ENCODE measurements at places on chromosomes 12 and 14.

GRCh38 chr12:52480073-52480472, 6.5 kb upstream of the KRT6C start:
- ATAC-seq = no peak

GRCh38 chr14:105021656-105022275, 883 bp upstream of the CDCA4 start:
- peak; percentile 2 for ATAC-seq

DNA sequence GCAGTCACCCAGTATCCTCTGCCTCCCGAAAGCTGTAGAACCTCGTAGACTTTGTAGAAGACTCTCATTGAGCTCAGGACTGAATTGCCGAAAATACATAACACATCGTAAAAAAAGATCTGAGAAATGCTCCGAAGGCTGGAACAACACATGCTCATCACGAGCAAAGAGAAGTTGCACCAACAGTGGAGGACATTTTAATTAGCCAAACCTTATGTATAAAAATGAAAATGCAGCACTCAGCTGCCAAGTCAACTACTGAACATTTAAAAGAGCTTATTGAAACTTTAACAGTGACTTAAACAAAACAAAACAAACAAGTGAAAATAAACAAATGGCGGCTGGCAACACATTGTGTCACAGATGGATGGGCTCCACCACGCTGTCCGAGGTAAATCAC, 519.9 kb downstream of the TMEM132D start:
- no peak for ATAC-seq

- no peak for ATAC-seq
These were observed 3.8 kb downstream of the LRP1 start for GRCh38 chr12:57131896-57132744.

- ATAC-seq = no peak
These were observed 10.7 kb downstream of the TTC5 start for GRCh38 chr14:20295067-20295466.

- ATAC-seq = no peak
These were observed 5.6 kb upstream of the SYNJ2BP start for GRCh38 chr14:70422538-70422937.

- no peak for ATAC-seq
These were observed 72.9 kb downstream of the ASCL4 start for GRCh38 chr12:107847430-107847829.

DNA sequence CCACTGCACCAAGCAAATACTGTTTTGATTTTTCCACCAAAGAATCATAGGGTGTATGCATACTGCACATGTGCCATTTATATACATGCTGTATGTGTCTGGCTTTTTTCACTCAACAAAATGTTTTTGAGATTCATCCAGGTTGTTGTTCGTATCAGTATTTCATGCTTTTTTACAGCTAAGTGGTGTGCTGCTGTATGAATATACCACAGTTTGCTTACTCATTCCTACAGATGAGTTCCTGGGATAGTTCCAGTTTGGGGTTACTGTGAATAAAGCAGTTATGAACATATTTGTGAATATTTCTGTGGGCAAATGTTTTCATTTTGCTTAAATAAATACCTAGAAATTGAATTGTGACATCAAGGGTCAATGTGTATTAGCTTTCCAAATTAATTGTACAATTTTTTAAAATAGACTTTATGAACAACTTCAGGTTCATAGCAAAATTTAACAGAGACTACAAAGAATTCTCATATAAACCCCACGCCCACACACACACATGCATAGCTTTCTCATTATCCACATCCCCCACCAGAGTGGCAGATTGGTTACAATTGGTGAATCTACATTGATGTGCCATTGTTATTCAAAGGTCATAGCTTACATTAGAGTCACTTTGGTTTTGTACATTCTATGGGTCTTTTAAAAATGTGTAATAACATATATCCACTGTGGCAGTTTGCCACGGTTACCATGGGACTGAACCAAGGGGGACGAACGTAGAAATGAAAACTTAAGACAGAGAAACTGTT, 6.9 kb upstream of the KRT6A start:
- ATAC-seq = no peak

DNA sequence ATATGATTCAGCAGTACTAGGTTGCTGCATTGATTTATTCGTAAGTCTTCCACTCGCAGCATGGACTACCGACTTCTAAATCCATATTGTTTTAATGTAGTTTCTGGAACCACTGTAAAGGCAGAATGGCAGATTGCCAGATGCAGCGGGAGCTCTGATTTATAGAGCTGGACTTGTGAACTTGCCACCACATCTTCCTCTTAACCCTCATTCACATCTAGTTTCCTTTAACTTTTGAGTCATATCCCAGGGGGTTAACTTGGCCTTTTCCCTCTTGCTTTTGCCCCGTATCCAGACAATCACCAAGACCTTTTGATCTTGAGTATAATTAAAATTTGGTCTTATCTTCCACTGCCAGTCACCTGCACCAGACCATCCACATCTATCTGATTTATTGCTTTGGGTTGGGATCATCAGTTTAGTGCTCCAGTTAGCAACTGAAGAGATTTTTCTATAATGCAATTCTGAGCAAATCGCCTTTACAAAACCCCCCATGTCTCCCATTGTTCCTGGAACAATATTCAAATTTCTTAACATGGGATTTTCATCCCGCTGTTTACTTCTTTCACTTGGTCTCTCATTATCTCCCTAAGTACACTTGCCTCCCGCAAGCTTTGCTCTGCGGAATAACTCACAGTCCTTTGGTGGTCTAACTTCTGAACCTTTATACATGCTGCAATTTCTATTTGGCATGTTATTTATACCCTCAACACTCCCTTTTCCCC, 130.5 kb downstream of the ACSS3 start:
- no peak for ATAC-seq

DNA sequence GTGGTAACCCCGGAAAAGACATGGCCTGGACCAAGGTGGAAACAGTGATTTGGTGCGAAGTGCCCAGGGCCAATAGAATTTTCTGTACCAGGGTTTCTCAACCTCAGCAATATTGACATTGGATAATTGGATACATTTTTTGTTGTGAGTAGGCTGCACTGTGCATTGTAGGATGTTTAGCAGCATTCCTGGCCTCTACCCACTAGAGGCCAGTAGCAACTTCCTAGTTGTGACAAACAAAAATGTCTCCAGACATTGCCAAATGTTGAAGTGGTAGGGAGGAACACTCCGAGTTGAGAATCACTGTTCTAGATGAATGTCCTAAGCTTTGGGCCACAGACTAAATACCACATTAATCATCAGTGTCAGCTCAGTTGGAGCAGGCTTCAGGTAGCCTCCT, 6.2 kb upstream of the CGRRF1 start:
- ATAC-seq = peak; percentile 36

DNA sequence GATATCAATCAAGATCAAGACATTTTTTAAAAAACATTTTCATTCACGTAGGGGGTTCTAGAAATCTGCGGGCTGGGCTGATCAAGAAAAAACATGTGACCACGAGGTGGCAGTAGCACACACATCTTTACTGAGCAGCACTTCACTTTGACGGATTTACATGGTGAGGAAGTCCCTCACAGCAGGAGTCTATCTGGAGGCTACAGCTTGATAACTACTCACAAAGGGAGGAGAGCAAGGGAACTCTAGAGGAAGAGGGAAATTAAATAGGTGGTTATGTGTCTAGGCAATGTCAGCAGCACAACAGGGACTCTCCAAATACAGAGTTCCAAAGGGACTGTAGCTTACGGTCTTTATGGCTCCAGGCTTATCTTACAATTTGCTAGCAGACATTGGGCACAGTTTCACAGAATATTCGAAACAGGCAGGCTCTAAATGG, 248.1 kb downstream of the DPY19L2 start:
- no peak for ATAC-seq

DNA sequence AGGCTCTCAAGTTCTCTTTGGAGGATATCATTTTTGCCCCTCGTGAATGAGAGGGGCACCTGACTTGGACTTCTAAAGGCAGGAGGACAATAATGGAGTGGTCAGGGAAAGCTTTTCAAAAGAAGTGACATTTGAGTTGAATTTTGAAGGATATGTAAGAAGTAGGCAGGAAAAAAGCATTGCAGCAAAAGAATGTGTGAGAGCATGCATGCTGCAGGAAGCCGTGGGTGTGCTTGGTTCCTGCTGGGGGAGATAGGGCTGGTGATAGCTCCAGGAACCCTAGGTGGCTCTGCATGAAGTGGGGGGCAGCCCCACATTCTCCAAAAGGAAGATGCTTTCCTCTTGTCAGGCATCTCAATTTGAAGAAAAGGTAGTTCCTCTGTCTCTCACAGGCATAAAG, 23.1 kb downstream of the ACVR1B start:
- ATAC-seq = no peak

DNA sequence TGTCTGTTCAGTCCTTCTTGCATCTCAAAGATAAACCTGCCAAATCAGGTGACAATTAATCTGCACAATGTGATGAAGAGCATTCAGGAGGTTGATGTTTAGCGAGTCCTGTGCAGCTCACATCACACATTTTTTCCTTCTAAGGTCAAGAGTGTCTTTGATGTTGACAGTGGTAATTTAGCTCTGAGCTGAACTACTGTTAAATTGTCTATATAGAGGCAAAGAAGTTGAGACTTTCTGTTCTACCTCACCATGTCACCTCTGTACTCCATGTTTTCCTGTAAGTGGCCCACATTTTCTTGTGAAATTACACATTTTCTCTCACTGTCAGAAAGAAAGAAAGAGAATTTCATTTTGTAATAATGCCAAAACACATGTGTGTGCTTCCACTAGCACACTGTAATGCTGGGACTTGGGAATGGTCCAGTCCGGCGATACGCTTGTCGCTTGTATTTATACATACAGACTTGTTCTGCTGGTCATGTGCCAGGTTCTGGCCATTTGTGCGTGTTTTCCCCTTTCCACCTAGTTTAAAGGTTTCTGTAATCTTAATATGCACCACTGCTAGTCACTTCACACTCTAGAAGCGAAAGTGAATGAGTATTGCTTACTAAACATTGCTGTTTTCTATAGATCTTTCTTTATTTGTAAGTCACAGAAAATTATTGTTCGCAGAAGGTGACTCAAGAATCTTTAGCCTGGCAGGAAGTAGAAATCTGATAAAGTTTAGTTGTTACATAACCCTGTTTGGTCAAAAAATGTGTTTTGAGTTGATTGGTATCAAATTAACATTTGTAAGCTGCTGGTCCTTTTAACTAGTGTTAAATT, 328.9 kb downstream of the TMTC2 start:
- ATAC-seq = no peak

DNA sequence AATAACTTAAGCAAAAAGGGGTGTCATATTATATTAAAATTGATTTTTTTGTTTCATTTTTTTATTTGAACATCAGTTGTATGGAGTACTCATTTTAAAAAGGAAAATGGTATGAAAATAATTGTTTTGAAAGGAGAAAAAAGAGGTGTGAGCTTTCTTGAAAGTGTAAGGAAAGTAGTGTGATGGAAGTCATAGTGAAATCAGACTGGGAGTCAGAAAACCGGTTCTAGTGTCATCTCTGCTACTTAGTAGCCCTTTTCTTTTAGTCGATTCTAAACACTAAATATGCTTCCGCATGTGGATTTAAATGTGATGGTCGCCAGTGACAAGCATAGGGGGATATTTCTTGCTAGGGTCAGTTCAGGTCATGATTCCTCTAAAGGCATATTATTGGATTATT, 1.8 kb upstream of the DYRK2 start:
- ATAC-seq = no peak

GRCh38 chr12:46366771-46367170, 5.8 kb downstream of the SLC38A2 start:
- ATAC-seq = no peak

DNA sequence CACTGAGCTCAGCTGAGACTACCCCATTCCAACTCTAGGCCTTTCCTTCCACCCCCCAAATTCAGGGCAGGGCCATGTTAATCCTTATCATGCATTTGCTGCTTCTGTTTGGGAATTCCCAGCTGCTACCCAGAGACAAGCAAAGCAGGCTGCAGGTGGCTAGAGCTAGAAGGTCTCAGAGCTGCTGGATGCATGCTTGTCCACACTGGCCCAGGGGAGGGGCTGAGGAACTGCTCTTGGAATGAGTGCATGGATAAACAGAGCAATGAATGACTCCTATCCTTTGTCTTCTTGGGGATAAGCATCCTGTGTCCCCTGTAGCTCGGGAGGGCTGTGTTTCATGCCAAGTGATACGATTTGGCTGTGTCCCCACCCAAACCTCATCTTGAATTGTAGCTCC, 136.8 kb upstream of the NOS1 start:
- ATAC-seq = no peak

- ATAC-seq = no peak
These were observed 58.8 kb downstream of the SEL1L start for GRCh38 chr14:81474685-81475324.

DNA sequence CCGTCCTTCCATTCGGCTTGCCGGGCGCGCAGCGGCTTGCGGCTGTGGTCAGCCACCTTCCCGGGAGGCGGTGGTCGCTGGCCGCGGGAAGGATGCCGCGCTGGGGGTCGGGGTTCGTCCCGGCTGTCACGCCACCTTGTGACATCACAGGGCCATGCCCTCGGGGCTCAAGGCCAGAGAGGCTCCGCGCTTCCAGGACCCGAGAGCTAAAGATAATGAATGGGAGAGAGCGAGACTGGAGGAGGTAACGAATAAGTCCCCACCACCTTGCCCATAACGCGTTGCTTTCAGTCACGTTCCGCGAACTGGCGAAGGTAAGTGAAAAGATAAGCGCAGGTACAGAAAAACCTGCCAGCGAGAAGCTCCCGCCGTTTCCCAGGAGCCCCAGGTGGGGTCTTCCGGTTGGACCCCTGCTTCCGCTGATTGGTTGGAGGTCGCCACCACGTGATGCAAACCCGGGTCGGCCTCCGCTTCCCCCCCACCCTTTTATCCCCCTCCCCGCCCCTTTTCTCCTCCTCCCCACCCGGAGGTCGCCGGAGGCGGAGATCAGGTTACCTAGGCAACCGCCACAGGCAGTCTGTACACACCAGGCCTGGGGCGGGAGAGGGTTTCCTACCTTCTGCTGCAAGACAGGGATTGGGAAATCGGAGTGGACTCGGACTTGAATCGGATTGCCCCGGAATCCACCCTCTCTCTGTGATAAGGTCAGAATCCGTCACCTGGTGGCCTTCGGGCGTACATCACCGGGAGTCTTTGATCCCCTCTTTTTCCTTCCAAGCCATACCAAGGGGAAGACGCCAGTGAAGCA, at the start of gene LRRC9:
Gene LRRC9 (plus strand): TSS at position 575 of the 808 bp plus-strand sequence.
- ATAC-seq = no peak

GRCh38 chr14:52974406-52974805, 23.6 kb upstream of the FERMT2 start:
- no peak for ATAC-seq

DNA sequence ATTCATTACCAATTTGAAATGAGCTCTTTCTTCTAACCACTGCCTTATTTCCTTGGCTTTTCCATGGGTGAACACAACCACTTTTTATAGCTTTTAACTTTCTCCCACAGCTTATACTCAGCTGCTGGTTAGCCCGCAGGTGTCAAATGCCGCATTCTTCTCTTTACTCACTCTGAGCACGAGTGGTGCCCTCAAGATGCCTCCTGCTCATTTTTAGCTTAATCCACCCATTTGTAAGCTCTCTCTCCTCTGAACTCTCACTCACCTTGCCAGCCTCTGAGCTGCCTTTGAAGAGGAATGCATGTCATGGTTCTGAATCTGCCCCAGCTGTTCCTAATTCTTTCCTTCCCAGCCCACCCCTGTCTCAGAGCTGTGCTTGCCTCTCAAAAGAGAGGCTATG, 449.4 kb upstream of the PRICKLE1 start:
- no peak for ATAC-seq

- ATAC-seq = no peak
These were observed 10.4 kb upstream of the FZD10 start for GRCh38 chr12:130151846-130152245.
